Activated T-helper 1 cell treated with anti-CD3 and anti-CD28 coated beads, Interleukin-2, amount 50 U/mL, for 16 hours (primary cell): ENCODE measurements at places on chromosomes 2 and 18.

DNA sequence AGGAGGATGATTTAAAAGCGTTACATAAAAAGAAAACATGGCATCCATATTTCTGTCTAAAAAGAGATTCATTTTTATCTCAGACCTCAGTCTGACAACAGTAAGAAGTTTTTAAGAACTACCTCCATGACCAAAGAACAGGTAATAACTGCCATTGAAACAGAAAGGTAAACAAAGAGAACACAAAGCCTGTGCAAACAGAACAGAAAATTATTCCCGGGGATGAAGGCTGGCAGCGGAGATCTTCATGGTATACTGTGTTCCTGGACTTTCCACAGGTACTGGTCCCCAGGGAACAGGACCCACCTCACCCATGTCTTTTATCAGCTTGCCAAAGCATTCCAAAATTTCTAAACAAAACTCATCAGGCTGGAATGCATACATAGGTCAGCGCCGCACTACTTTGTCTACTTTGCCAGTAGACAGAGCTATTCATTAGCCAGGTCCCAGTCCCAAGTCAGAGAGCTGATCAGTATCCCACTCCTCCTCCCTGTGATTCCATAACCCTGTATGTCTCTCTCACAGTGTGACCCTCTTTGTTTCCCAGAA is 277.3 kb downstream of the MBD2 start:
- no peak for DNase-seq

DNA sequence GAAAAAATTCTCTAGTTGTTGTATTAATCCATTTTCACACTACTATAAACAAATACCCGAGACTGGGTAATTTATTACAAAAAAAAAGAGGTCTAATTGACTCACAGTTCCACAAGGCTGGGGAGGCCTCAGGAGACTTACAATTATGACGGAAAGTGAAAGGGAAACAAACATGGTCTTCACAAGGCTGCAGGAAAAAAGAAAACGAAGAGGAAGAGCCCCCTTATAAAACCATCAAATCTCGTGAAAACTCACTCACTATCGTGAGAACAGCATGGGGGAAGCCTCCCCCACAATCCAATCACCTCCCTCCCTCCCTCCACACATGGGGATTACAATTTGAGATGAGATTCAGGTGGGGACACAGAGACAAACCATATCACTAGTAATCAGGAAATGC is 61.7 kb upstream of the SPTBN1 start:
- no peak for DNase-seq

GRCh38 chr2:18830962-18831361 is 241.6 kb upstream of the NT5C1B start:
- DNase-seq: no peak

- no peak for DNase-seq
Observed at GRCh38 chr2:68189991-68190784, 32.5 kb downstream of the PNO1 start.

DNA sequence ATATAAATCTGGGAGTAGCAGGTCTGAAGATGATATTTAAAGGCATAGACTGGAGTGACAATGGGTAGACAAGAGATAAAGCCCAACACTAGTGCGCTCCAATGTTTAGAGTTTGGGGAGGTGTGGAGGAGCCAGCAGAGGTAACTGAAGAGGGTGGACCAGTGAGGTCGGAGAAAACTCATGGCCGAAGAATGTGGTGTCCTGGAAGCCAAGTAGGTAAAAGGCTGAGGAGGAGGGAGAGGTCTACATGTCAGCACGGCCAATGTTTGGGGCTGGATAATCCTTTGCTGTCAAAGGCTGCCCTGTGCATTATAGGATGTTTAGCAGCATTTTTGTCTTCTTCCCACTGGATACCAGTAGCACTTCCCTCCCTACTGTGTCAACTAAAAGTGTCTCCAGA is 78.8 kb upstream of the KCNE4 start:
- DNase-seq: no peak

GRCh38 chr2:184004289-184004947 is 593.9 kb upstream of the ZNF804A start:
- DNase-seq: no peak

DNA sequence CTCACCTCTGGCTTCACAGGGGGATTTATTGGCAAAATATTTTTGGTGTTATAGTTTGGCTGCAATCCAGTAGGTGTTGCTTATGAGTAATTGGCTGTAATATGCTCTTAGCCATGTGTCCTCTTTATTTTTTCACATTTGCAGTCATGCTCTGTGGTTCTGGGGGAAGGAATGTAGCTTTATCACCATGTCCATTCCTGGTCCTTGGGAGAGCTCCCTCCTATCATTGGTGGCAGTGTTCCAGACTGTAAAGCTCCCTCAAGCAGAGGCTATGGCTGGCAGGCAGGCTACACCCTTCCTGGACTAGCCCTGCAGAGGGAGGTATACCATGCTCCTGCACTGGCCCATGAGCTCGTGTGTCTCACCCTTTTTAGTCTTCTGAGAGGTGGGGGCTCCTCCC is 120.0 kb upstream of the FSIP2 start:
- DNase-seq: no peak

- DNase-seq: no peak
Observed at GRCh38 chr18:63819786-63820185, 44.6 kb downstream of the SERPINB7 start.
